ENCODE measurements at places on chromosomes 3 and 15. TPM values are rescaled to one million over a fixed set of nuclear protein-coding genes. Genes with fewer than 3 reads are reported as not detected.

MYL3 gene
- 7,440 TPM for total RNA-seq

GRCh38 chr15:29024662-29025061, 138.9 kb downstream of the APBA2 start:
- DNase-seq: no peak

DNA sequence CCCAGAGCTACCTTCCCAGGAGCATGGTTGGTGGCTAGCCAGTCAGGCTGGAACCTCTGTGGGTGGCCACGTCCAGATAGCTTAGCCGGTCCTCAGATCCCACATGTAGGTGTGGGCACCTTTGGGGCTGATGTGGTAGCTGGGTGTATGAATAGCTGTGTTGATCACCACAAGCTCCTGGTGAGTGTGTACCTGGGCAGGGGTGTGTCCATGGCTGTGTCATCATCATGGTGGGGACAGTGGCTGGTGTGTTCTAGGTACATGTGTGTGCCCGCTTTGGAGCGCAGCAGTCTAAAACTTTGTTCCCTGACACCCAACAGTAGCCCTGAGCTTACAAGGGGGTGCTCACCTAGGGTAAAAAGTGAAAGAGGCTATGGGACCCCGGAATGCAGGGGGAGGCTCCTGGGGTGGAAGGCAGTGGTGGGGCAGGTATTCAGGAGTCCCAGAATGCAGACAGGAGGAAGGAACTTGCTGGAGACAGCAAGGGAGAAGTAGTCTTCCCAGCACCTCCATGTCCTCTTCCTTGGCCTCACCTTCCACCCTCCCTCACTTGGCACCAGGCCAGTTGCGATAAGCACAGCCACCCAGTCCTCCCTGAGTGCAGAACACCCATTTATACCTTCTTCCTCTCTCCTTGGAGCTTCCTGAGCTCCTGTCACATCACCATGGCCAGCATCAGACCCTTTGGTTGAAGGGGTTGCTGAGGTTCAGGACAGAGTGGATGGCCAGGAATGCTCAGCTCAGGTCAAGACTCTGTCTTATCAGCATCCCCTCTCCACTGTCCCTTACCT, 1.2 kb downstream of the CISH start:
- DNase-seq: peak; percentile 22

DNA sequence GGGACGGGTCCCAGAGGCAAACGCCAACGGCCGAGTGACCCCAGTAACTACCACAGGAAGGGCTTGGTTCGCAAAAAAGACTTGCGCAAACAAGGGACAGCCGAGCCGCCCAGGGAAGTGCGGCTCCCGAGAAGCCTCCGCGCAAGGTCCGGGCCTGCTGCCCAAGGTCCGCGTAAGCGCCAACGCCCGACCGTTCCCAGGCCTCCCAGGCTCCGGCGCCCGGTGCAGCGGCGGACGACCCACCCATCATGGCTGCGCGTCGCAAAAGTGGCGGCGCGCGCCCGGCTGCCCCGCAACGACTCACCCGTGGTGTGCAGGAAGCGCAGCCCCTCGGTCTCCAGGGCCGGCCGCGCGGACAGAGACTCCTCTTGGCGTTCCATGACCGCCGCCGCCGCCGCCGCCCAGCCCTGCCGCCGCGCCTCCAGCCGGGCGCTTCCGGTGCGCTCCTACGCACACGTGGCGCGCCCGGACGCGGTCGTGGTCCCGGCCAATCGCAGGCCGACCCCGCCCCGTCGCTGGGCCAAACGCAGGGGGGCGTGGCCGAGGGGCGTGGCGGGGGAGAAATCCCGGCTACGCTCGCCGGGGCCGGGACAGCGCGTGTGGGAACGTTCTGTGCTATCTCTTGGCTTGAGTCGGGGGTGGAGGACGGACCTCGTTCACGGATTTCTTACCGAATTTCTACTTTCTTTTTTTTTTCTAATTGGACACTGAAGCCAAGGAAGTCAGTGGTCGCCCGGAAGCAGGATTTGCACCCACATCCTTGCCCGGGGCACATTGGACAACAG, at the start of gene SELENOS:
Gene SELENOS (minus strand): TSS at position 448 of the 785 bp plus-strand sequence. CDS start 68 bp downstream, at position 380.
- peak; percentile 94 for DNase-seq

ADGRG7 gene
- total RNA-seq: not detected

SLCO3A1 gene
- total RNA-seq: 56.8 TPM

UROC1 gene
- not detected for total RNA-seq

- DNase-seq: no peak
Observed at GRCh38 chr3:102224171-102224570, 210.6 kb upstream of the ZPLD1 start.

COL6A5 gene
- total RNA-seq: not detected

SLC28A2 gene
- not detected for total RNA-seq

DNA sequence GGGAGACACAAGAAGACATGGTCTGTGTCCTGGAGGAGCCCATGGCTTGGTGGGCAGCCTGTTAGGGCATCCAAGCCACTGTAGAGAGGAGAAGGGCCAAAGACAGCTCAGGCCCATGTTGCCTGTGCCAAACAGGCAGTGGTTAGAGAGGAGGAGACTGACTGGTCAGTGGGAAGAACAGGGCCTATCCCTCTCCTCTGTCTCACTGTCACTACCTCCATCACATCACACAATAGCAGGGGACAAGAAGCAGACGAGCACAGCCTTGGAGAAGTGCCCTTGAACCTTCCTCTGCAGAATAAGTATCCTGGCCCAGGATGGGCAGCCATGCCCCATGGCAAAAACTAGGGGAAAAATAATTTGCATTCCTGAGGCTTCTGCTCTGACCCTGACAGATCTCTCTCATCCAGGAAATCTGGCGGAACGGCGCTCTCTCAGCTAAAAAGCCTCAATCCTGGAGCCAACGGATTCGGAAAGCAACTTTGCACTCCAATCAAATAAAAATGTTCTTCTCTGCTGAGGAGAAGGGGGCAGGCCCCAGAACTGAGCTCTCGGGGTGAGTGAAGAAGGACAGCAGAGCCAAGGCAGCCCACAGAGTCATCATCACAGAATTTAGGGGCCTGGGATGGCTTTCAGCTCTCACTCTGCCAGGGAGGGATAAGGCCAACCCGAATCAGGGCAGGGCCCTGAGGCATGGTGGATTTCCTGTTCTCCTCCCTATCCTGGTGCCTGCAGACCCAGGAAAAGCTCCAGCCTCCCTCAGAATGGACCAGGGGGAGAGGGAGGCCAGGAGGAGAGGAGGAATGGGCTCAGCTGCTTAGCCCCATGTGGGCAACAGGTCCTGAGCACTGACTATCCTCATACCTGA, 1.6 kb downstream of the SHF start:
- no peak for DNase-seq

GRCh38 chr3:100603469-100603868, 5.9 kb upstream of the ADGRG7 start:
- DNase-seq: no peak

- DNase-seq: no peak
Observed at GRCh38 chr3:134897391-134898141, 102.5 kb downstream of the EPHB1 start.

SGO1 gene
- 0.38 TPM for total RNA-seq

ATP13A4 gene
- total RNA-seq: 0.52 TPM

DNA sequence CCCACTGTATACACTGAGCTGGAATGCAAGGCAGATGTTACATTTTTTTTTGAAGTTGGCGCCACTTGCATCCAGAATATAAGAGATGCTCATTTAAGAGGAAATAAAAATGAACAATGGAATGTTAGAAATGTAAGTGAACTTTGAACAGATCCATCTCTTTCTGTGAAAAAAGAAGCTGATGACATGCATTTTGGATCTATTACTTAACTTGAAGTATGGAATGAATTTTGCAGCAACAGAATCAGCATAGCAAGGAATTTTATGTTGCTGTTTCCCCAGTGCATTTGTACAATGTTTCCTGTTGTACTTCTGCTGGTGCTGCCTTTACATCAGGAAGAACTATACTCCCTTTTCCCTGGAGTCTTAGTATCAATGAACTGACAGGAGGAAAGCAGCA, 178.2 kb downstream of the LSAMP start:
- no peak for DNase-seq

MTHFS gene
- 21.4 TPM for total RNA-seq

DNA sequence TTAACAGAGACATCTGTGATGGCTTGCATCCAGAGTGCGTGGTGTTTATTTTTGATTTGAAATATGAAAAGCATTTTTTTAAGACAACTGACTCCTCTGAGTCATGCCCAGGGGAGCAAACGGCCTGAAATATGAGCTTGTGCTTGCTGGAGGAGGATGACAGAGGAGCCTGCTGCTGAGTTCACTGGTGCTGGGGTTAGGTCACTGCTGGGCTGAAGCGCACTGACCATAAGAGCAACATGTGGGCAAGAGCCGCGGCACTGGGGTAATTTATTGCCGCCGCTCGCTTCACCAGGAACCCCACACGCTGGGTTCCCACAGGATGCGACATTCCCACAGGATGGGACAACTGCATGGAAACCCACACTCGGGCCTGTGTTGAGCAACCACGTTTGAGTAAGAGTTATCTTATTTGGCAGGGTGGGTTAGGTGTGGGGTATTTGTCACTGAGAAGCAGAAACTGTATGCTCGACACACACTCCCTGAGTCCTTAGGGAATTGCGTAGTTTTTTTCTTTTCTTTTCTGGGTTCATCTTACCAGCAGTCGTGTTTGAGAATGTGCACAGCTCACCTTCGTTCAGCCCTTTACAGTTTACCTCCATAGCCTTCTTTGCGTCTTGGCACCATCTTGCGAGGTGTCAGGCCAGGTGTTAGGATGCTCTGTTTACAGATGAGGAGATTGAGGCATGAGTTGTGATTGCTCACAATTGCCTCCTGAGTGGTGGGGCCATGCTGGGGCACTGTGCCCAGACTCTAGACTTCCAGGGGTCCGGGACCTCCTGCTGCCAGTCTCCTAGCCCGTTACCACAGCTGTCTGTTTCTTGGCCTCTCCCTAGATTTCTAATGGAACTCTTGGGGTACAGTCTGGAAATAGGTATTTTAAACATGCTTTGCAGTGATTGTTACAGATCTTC, 60.4 kb downstream of the SMAD3 start:
- peak; percentile 79 for DNase-seq

CTXND1 gene
- total RNA-seq: 2.1 TPM

CCDC13 gene
- 0.41 TPM for total RNA-seq

DNA sequence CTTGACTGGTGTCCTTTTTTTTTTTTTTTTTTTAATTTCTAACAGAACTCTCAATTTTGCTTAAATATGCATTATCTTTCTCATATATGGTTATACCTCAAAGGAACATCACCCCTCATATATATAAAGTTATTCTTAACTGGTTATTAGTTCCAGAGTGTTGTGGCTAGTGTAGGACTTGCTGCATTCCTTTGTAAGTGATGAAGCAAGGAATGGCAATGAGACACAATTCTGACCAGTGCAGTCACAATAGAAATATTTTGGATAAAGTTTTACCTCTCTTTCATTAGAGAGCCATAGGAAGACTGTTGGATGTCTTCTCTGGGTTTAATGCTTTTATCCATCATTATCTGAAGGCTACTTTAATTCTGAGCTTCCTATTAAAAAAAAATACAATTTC, 75.5 kb upstream of the CBLB start:
- DNase-seq: no peak

GNAT1 gene
- not detected for total RNA-seq

DNA sequence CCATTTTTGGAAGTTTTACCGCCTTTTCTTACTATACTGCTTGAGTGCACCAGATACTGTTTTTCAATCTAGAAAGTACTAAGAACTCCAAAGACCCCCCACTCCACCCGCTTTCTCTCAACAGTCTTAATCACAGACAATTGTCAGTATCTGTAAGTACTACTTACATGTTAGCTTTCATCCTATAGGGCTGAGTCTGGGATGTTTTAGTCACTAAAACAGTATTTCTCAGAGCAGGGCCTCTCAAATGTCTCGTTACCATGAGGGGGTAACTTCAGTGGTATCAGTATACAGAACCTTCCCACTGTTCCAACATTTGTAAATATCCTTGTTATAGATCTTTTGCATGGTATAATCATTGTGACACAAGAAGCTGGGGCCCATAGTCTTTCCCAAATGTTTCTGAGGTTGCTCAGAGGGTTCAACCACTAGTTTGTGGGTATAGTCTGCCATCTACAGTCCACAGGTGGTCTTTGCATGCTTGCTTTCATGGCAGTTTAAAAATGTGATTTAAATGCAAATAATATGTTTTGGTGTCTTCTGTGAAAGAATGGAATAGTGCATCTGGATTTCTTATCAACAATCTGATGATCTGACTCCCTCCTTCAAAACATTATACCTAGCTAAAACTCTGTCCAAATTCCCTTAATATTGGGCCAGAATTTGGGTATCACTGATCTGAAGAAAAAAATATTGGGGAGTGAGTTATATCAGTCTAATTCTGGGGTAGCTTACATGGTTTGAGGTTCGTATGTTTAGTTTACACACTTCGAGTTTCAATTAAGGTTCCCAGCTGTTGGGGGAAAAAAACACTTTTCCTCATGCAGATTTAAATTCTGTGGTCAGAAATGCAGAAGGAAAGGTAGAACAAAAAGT, 18.0 kb upstream of the DNAJC13 start:
- no peak for DNase-seq

DNA sequence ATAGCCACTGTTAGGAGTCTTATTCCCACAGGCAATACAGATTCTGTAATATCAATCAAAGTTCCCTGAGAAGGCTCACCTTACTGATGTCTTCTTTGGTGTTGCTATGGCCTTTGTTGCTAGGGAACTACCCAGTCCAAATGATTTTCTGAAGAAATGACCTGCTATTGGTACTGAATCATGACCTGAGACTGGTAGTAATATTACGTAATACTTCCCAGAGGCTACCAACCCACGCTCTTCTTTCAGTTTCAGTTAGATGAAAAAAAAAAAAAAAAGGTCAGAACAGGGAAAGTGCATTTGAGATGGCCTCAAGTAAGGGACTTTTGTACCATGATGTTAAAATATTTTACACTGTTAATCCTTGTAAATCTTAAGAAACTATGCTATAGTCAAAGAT, 1092.5 kb upstream of the EPHA6 start:
- no peak for DNase-seq
